ENCODE measurements at places on chromosomes 5 and 9.

DNA sequence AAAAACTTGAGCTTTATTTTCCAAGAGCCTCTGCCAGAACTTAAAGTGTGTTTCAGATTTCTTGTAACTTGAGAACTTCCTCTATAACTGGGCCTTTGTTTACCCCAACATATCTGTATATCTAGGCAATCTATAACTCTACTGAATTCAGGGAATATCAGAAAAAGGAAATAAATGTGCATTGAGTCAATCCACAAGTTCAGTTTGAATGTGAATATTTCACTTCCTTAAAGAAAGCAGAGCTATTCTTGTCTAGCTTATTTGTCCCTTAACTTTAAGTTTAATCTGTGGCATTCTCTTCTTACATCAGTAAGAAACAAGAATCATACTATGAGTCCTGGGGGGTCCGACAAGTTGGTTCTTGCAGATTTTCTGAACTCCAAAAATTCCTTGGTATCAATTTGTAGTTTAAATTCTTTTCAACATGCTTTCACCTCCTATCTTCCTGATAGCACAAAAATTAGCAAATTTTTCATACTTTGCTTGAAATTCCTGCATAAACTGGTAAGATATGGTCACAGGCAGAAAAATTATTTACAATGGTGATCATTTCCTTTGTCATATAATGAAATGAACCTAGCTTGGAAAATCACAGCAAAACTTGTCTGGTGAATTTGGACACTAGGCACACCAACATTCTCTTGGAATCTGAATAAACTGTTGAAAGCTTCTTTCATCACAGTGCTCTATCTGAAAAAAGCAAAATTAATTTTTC, 19.8 kb upstream of the ITGA1 start:
- no peak for DNase-seq

DNA sequence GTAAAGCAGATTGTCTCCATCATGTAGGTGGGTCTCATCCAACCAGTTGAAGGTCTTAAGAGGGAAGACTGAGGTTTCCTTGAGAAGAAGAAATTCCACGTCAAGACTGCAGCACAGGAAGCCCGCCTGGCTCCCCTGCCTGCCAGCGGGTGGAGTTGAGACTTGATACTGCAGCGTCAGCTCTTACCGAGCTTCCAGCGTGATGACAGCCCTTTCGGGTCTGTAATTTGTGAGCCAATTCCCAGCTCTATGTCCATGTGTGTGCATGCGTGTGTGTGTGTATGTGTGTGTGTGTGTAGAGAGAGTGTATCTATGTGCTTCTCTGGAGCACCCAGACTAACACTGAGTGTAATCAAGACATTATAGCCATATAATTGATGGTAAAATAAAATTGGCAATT, 379.7 kb upstream of the IRX2 start:
- no peak for DNase-seq

- no peak for DNase-seq
Observed at GRCh38 chr5:82388181-82388580, 110.0 kb upstream of the RPS23 start.

- DNase-seq, result no peak
Observed at GRCh38 chr5:81778642-81779041, 27.7 kb upstream of the SSBP2 start.

- DNase-seq, result no peak
Observed at GRCh38 chr5:27020973-27021372, 17.4 kb downstream of the CDH9 start.

- no peak for DNase-seq
Observed at GRCh38 chr9:130264414-130265350, 878 bp upstream of the HMCN2 start.

DNA sequence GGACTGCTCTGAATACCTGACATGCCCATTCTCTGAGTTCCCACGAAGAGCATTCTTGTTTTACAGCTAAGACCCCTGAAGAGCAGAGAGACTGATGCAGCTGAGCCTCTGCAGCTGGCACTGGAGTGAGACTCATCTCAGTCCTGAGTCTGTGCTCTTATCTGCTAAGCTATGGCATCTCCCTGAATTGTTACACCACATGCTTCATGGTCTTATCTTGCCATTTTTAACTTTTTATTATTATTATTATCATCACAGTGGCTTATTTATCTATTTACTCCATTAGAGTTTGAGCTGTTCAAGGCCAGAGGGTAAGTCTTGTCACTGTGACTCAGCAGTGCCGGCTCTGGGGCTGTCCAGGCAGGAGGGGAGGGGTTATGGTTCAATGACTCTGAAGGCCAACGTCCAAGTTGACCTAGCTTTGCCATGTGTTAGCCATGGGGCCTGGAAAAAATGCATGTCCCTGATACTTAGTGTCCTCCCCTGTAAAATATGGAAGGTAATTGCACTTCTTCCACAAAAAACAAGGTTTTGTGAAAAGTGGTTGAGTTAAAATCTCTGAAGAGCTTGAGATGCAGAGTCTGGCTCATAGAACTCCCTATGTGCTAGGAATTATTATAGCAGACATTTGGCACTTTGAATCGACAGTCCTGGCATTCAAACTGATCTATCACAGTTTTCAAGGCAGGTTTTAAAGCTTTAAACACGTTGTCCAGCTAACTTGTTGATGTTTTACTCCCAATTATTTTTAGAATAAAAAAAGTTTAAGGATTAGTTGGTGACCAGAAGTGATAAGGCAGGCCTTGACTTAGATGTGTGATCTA, 94.6 kb downstream of the ALDH1A1 start:
- no peak for DNase-seq

DNA sequence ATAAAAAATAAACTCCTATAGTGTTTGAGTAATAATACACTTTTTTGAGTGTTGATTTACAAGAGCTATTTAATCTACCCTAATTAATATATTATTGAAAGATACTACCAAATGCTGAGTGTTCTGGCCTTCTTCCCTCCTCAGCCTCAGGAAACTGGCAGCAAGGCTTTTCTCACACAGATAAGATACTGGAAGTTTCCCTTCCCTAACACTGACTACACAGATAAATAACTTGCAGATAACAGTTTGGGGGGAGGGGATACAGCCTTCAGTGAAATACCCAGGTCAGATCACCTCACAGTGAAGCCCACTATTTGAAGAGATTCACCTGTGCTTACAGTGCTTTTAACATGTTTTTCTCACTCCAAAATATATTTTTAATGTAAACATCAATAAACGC, 1.6 kb upstream of the NIPSNAP3A start:
- no peak for DNase-seq

DNA sequence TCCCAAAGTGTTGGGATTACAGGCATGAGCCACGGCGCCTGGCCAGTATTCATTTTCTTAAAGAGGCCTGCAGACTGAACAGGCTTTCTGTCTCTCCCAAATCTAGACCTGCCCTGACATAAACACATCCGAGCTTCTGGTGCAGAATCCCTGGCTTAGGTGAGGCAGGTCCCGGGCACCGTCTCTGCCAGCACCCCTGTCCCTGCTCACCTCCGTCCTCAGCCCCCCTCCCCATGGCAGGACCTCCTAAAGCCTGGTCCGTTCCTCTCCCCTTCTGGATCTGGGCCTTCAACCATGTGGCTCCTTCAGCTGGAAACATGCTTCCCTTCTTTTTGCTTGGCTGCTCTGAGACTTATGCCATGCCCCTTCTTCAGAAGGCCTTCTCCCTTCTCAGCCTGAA, 22.7 kb upstream of the RXRA start:
- no peak for DNase-seq

DNA sequence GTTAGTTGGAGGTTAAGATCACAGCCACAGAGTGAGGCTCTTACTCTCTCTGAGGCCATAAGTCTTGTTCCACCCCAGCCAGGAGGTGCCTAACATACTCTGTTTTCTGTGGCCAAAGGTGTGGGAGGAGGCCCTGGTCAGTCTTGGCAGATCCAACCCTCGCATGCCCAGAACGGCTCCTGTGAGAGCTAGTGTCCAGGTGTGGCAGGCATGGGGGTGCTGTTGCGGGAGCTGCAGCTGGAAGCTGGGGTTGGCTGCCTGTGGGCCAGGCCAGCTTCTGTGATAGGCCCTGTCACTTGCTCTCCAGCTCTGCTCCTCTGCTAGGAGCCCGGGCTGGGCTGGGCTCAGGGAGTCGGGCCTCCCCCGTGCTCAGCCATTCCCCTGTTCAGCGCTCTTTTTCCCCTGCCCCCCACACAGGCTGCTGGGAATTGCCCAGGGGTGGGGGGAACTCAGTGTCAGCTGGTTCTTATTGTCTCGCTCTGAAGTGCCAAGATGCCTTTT, 31.6 kb downstream of the IER5L start:
- no peak for DNase-seq
